ENCODE measurements at places on chromosomes 1 and 21.
A peak's percentile ranks its signal among the peaks of the same experiment; 100 is the strongest.

DNA sequence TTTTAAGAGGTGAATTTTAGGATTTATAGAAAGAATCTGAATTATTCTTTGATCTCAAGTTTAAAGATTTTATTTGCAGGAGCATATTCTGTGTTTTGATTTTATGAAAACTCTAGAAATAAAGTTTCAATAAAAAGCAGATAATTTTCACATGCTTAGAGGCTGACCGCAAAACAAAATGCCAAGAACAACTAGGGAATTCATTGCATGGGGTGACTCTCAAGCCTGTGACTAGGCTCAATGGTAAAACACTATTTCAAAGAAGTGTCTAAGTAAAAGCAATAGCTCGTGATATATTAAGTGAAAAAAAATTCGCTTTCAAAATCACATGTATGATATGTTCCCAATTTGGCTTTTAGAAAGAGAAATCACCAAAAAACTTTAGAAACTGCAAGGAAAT, 49.6 kb downstream of the RPL5 start:
- no peak for DNase-seq

GRCh38 chr1:212293579-212293978, 8.4 kb downstream of the PPP2R5A start:
- no peak for DNase-seq

- DNase-seq = no peak
Observed at GRCh38 chr1:169338617-169339016, 29.0 kb downstream of the NME7 start.

- DNase-seq = no peak
Observed at GRCh38 chr1:39925721-39926342, 24.1 kb upstream of the MYCL start.

DNA sequence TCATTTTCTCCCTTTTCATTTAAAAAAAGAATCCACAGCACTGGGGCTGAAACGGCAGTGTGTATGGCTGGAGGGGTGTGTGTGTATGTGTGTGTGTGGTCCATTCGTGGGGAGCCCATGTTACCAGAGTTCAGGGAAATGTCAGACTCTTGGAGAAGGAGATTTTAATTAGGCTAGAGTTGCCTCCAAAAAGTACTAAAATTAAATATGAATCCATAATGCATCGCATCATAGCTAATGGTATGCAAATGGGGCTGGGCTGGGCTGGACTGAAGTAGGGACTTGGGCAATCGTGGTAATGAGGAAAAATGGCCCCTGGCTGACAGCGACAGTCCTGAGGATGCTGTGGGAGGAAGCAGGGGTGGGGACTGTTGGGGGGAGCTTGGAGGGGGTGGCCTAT, 24.8 kb downstream of the GRIK3 start:
- no peak for DNase-seq

GRCh38 chr1:30406996-30407864, 316.2 kb downstream of the MATN1 start:
- peak; percentile 66 for DNase-seq

DNA sequence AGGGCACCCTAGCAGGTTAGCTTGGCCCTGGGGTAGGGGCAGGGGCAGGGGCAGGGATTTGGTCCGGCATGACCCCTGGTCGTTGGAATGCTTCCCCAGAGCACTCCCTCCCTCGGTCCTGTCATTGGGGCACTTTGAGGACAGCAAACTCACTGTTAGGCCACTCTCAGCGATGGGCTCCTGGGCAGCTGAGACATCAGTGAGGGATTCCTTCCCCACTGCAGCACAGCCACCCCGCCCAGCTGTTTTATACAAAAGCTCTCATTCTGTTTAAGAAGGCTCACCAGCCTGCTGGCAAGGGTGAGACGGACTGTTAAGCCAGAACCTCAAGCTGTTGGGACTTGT, 86.9 kb upstream of the F3 start:
- DNase-seq = no peak

DNA sequence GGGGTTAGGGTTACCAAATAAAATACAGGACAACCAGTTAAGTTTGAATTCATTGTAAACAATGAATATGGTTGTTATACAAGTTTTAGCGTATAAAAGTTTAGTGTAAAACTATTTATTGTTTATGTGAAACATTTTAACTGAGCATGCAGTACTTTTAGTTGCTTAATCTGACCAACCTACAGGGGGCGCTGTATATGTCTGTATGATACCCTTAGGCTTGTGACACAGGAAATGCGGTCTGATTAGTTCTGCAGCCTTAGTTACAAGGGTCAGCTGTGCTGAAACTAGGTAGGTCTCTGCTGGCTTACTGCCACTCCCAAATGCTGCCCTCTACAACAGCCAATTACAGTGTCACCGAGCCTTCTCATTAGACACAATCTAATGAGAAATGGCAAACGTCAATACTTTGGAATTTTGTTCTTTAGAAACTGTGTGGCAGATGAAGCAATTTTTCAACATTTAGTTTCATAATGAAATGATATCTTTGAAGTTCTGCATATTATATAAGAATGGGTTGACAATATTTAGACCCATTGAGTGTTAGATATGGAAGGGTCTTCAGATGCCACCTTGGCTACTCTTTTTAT, 56.2 kb downstream of the NTNG1 start:
- DNase-seq = no peak

- DNase-seq = no peak
Observed at GRCh38 chr1:29527314-29528004, 291.1 kb downstream of the PTPRU start.

DNA sequence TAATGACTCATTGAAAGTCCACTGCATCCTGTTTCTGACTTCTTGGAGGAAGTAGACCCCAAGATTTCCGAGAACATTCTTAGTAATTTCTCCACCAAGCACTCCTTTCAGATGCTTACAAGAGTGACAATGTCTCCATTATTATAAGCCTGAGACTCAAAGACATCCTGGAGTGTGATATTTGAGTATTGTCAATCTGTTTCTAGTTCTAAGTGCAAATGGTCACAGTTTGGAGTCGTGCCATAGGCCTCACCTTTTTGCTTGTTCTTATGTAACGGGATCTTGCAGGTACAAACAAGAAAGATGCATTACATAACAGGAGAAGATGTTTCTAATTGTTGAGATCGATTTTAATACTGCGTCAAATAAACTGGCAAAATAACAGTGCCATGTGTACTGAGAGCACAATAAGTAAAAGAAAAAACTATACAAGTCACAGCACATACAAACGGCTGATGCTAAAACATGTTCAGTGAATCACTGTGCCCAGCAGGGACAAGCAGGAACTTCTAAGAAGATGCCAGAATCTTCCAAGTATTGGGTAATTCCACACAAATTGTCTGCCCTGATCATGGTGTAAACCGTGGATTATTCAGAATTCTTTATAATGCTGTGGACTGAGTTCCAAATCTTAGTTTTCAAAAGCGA, 54.1 kb downstream of the CD2 start:
- no peak for DNase-seq

DNA sequence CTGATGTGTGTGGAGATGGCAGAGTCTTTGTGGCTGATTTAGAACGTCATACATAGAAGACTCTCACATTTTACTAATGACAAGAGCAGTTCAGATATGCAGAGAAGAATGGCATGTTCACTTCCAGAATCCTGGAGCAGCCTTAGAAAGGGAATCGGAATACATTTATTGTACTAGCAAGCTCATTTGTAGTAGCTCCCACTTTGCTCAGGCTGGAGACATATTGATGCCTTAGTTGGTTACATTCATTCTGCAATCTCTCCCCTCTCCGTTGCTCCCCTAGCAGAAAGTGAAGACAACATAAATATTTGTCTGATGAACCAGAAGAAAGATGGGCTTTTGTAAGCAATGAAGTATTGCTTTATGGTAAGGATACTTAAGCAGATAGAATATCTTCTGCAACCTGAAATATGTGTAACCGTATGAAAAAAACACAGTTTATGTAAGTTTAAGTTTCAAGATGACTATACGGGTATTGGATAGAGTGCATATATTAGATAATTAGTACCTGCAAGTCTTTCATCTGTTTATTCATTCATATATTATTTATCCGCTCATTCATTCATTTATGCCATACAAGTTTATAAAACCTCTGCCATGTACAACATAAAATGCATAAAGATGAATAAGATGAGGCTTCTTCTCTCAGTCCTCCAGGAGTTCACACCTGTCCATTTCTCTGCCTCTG, 135.7 kb downstream of the CNIH3 start:
- DNase-seq = no peak

GRCh38 chr1:19400192-19400611, 85.1 kb downstream of the CAPZB start:
- DNase-seq = no peak

DNA sequence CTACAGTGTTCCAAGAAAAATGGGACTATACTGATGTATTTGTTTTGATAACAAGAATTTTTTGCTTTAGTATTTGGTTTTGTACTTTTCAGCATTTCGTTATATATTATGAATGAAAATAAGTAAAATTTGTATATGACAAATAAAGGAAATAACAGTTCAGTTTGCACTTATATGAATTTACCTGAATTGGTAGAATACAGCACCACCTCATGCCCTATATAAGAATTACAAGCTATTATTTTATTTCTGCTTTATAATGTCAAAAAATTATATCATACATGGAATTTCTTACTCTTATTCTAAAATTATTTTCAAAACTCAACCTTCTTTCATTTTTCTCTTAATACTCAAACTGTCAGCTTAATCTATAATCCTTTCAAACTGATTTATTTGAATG, 14.6 kb downstream of the EFCAB7 start:
- no peak for DNase-seq

DNA sequence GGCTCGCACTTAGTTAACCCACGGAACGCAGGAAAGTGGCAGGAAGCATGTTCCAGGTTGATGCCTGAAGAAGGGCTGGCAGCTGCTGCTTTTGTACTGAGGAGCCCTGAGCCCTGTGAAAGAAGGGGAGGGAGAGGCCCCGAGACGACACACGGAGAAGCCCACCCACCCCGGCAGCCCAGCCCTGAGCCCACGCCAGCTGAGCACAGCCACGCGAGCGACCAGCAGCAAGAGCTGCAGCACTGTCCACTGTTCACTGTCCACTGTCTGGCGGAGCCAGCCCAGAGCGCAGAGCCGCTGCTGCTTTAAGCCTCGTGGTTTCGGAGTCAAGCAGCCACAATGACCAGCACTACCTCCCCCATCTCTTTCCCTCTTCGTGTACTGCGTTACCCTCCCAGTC, 5.3 kb downstream of the LRRC47 start:
- no peak for DNase-seq

GRCh38 chr1:182278144-182279054, 113.2 kb downstream of the GLUL start:
- no peak for DNase-seq
